ENCODE measurements at places on chromosomes 4 and X.

- DNase-seq: no peak
Observed at GRCh38 chr4:141329174-141329569, 108.5 kb downstream of the ZNF330 start.

DNA sequence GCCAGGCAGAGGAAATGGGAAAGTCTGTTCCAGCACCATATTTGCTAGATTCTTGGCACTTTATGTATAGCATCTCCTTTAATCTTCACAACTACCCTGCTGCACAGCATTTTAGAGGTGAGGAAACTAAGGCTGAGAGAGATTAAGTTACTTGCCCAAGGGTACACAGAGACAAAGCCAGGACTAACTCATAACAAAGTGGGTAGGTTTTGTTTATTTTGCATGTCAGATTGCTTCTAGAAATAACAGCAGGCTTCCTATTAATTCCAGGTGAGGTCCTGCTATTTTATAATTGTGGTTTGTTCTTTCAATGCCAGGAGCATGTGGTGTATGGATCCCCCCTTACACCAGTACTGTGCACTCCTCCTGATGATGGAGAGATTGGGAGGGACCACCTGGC, 15.0 kb downstream of the TCEANC start:
- no peak for DNase-seq

- DNase-seq: no peak
Observed at GRCh38 chr4:38787693-38788092, 4.9 kb upstream of the TLR10 start.

DNA sequence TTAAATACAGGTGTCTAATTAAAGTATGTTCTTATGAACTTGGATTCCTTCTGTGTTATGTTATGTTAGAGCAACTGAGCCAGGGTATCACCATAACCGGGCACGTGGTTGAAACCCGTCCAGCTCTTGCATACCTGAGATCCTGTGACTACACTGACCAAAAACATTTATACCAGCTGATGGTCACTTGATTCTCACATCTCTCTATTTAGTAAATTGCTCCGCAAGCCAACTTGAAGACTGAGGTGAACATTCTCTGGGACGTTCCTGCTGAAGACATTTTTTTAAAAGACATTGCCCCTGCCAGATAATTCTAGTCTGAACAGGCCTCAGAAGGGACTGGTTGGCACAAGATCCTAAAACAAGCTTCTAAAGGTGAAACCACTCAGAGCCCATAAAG, 550.0 kb upstream of the DIPK2B start:
- no peak for DNase-seq

Data from ascending aorta (tissue), 2 donors.